ENCODE measurements at places on chromosomes 5 and 9.

- no peak overlapping the region for H3K4me3 ChIP-seq
- no peaks in the 10 kb centered on the region for H3K4me1 ChIP-seq
- no peak overlapping the region for H3K27ac ChIP-seq
Measured at GRCh38 chr5:176750144-176750543, 60.2 kb upstream of the UNC5A start.

- H3K4me3 ChIP-seq = no peak overlapping the region
- peaks cover 83% of the 10 kb centered on the region for H3K27me3 ChIP-seq
- no peaks in the 10 kb centered on the region for H3K4me1 ChIP-seq
- no peak overlapping the region for H3K27ac ChIP-seq
Measured at GRCh38 chr5:176739461-176740051, 70.8 kb upstream of the UNC5A start.

GRCh38 chr5:142011572-142012185, 1.1 kb downstream of the GNPDA1 start:
- peak overlapping the region; percentile 82 for H3K4me3 ChIP-seq
- peaks cover 20% of the 10 kb centered on the region for H3K4me1 ChIP-seq
- peaks cover 29% of the 10 kb centered on the region for H3K36me3 ChIP-seq
- peak overlapping the region; percentile 91 for H3K27ac ChIP-seq
- H3K27me3 ChIP-seq = no peaks in the 10 kb centered on the region

DNA sequence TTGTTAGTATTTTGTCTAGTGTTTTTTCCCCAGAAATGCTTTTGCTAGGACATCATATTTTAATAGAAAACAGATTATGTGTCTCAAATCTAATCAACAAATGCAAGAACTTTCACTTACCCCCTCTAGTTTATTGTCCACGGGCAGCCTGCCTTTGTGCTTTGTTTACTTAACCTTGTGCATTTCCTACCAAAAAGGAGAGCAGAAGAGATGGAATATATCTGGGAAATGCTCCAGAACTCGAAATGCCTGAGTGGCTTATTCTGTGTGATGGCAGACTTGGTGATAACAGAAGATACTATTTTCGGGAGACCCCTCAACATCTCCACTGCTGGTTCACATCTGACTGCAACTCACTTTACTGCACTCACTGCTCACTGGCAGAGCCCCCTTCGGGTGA, 33.3 kb upstream of the SPDL1 start:
- no peaks in the 10 kb centered on the region for H3K36me3 ChIP-seq
- no peaks in the 10 kb centered on the region for H3K27me3 ChIP-seq
- no peak overlapping the region for H3K4me3 ChIP-seq
- no peak for DNase-seq
- H3K4me1 ChIP-seq = no peaks in the 10 kb centered on the region

DNA sequence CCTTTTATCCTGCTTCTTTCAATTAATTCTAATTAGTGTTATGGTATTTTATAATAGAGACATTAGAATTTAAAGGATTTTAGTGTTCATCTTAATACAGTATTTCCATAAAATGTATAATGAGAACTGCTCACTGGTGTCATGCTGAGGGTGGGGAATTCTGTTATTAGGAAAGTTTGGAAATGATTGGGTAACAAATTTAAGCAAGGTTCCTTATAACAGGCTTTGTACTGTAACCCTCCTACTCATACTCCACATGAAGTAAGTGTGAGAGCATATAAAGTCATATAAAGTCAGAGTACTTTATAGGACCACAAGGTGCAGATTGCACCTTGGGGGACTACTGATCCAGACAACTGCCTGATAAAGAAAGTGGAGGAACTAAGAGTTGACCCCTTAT, 42.2 kb downstream of the SV2C start:
- H3K4me1 ChIP-seq = no peaks in the 10 kb centered on the region
- no peaks in the 10 kb centered on the region for H3K36me3 ChIP-seq
- H3K27ac ChIP-seq = no peak overlapping the region
- H3K27me3 ChIP-seq = no peaks in the 10 kb centered on the region

DNA sequence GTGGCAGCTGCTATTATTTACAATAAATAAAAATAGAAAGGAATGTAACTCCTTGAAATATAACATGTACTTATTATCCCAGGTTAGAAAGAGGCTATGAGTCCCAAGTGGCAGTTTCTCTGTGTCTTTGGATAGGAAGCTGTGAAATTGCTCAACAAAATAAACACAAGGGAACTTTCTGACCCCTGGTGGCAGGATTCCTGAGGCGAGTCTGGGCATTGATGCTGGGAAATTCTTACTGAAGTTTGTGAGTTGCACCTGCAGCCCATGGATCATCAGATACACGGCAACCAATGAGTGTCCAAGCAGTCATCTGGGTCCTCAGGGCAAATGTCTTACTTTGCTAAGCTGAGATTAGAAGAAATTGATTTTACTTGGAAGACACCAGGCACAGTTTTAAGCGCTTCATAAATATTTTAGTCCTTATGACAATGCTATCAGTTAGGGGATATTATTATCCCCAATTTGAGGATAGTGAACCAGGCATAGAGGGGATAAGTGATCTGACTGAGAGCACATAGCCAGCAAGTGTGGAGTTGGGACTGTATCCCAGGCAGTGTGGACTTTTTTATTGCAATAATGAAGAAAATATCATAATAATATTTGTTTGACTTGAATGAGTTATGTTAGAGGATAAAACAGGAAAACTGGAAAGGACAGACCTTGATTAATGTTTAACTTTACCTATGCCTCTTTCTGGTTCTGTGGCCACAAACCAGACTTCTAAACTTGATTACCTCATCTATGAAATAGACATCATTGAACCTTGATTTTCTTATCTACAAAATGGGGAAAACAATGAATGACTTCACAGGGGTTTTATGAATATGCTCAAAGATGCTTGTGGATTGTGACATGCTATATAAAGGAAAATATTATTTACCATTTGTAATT, 265.5 kb upstream of the ADAMTSL1 start:
- no peak overlapping the region for H3K4me3 ChIP-seq
- H3K4me1 ChIP-seq = no peaks in the 10 kb centered on the region
- DNase-seq = no peak
- no peaks in the 10 kb centered on the region for H3K36me3 ChIP-seq

DNA sequence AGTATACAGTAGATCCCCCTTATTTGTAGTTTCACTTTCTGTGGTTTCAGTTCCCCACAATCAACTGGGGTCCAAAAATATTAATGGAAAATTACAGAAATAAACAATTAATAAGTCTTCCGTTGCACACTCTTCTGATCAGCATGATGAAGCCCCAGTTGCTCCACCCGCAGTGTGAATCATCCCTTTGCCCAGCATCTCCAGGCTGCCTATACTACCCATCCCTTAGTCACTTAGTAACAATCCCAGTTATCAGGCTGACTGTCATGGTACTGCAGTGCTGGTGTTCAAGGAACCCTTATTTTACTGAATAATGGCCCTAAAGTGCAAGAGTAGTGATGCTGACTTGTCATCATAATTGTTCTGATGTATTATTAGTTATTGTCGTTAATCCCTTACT, 28.9 kb downstream of the SHC3 start:
- H3K4me3 ChIP-seq = no peak overlapping the region
- DNase-seq = no peak
- H3K27ac ChIP-seq = no peak overlapping the region
- no peaks in the 10 kb centered on the region for H3K4me1 ChIP-seq
- H3K27me3 ChIP-seq = peaks cover 2% of the 10 kb centered on the region

GRCh38 chr9:3118081-3118480, 274.2 kb upstream of the PUM3 start:
- no peak for DNase-seq
- H3K4me3 ChIP-seq = no peak overlapping the region
- H3K4me1 ChIP-seq = no peaks in the 10 kb centered on the region
- H3K36me3 ChIP-seq = no peaks in the 10 kb centered on the region
- H3K27ac ChIP-seq = no peak overlapping the region

DNA sequence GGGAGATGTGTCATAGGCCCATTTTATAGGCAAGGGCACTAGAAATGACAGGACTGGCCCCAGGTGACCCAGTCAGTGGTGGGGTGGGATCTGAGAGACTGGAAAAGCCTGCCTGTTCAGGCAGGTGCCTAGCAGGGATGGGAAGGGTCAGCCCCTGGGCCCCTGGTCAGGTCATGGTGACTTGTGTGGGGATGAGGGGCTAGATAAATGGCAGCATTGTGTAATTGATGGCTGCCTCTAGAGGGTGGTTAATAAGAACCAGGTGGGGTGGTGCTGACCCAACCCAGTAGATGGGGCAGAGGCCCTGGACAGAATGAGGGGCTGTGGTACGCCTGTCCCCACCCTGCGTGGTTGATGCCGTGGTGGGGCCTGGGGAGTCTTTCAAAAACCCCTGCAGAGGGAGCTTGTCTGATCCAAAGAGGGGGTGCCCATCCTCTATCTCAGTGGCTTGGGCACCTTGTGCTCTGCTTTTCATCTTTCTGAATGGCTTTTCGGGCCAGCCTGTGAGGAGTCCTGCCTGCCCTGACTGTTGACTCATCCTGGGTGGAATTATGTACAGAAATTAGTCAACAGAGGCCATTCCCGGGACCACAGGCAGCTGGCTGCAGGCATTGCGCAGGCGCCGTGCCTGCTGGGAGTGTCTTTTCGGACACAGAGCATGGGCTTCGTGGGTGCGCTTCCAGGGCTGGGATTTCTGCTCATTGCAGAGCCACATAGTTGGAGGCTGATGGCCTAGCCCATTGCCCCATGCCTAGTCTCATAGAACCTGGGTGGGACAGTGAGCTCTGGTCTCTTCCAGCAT, 93.6 kb upstream of the PITX1 start:
- H3K27me3 ChIP-seq = no peaks in the 10 kb centered on the region
- no peak overlapping the region for H3K27ac ChIP-seq
- H3K36me3 ChIP-seq = no peaks in the 10 kb centered on the region
- no peaks in the 10 kb centered on the region for H3K4me1 ChIP-seq
- peak; percentile 60 for DNase-seq
- no peak overlapping the region for H3K4me3 ChIP-seq

DNA sequence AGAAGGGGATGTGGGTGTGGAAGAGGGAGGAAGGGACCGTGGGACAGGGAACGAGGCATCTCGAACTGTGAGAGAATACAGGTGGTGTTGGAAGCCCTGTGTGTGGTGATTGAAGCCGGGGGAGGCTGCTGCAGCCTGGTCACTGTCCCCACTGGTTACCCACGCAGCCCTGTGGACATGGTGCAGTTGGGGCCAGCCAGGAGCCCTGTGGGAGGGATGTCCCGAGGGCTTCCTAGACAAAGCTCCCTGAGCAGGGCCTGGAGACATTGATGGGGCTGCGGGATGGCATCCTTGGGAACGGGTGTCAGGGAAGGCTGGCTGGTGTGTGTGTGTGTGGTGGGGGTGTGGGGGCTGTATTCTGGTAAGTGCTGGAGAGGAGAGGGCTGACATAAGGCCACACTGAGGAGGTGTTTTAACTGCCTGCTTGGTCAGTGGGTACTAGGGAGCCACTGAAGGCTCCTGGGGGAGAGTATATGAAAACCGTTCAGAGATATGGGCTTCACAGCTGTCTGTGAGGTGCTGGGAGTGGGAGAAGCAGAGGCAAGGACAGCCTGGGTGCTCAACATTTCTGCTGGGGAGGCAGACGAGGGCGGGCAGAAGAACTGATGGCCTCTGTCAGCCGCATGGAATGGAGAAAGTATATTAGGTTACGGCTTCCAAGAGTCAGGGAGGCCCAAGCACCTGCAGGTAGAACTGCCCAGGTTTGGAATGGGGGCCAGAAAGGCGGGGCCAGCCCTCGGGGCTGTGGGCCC, 20.0 kb downstream of the WNK2 start:
- no peaks in the 10 kb centered on the region for H3K27me3 ChIP-seq
- no peaks in the 10 kb centered on the region for H3K36me3 ChIP-seq
- no peak for DNase-seq

DNA sequence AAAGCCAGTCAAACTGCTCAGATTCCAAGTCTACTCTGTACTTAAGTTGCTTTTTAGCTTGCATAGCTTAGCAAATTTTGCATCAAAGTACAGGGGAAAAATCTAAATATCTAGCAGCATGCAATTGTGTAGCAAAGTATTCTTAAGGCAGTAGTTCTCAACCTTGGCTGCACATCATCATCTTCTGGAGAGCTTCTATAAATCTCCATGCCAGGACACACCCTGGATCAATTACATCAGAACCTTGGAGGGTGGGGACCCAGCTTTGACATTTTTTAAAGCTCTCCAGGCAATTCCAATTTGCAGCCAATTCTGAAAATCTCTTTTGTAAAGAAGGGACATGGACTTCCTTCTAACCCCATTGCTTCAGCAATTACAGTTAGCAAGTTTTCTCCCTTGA, 187.5 kb downstream of the SNCAIP start:
- H3K4me3 ChIP-seq = no peak overlapping the region
- H3K27ac ChIP-seq = no peak overlapping the region
- H3K4me1 ChIP-seq = no peaks in the 10 kb centered on the region
- DNase-seq = no peak
- H3K36me3 ChIP-seq = no peaks in the 10 kb centered on the region

GRCh38 chr5:94024101-94024500, 282.7 kb upstream of the POU5F2 start:
- H3K36me3 ChIP-seq = no peaks in the 10 kb centered on the region
- no peak overlapping the region for H3K27ac ChIP-seq
- no peaks in the 10 kb centered on the region for H3K4me1 ChIP-seq
- no peak for DNase-seq
- H3K27me3 ChIP-seq = no peaks in the 10 kb centered on the region

DNA sequence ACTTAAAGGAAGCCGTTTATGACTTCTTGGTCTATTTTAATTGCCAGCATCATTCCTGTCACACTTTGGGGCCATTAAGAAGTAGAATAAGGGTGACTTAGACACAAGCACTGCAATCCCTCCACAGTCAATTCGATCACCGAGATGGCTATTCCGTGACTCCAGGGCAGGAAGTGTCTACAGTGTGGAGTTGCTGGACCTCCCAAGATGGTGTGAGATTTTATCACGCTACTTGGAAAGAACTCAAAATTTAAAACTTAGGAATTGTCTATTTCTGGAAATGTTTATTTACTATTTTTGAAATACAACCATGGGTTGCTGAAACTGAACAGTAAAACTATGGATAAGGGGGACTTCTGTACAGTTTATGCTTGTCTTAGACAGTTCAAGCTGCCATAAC, 6.2 kb downstream of the FBXL7 start:
- DNase-seq = no peak
- H3K27me3 ChIP-seq = peaks cover 9% of the 10 kb centered on the region
- H3K27ac ChIP-seq = no peak overlapping the region
- no peak overlapping the region for H3K4me3 ChIP-seq
- H3K36me3 ChIP-seq = no peaks in the 10 kb centered on the region

DNA sequence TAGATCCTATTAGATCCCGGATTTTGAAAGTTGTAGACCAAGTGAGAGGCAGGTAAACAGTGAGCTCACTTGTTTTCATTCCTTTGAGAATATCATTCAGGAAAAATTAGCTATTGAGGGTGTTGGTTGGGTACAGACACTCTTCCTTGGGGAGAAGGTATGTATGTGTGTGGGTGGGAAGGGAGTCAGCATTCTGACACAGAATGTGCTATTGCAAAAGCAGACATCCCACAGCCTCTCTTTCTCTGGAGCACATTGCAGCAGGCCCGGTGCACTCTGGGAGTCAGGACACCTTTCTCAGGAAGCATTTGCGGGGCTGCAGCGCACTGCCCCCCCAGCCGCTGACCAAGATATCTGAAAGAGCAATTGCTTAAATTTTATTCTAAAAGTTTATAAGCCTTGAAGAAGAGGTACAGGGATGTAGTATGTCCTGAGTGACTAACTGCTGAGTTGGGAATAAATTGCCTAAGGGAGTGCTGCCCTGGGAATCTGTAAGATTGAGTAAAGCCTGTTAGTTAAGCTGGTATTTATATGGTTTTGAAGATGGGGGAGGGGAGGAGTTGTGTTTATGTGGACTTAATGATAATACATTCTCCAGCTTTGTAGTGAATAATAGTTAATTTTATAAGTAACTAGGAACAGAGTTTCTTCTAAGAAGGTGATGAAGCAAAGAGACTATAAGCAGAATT, 5.2 kb downstream of the TNFAIP8 start:
- H3K27ac ChIP-seq = no peak overlapping the region
- no peaks in the 10 kb centered on the region for H3K27me3 ChIP-seq
- H3K4me1 ChIP-seq = no peaks in the 10 kb centered on the region
- H3K36me3 ChIP-seq = no peaks in the 10 kb centered on the region
- DNase-seq = no peak
